Spinal cord (tissue), 10 donors: ENCODE measurements at places on chromosomes 11 and 22.

DNA sequence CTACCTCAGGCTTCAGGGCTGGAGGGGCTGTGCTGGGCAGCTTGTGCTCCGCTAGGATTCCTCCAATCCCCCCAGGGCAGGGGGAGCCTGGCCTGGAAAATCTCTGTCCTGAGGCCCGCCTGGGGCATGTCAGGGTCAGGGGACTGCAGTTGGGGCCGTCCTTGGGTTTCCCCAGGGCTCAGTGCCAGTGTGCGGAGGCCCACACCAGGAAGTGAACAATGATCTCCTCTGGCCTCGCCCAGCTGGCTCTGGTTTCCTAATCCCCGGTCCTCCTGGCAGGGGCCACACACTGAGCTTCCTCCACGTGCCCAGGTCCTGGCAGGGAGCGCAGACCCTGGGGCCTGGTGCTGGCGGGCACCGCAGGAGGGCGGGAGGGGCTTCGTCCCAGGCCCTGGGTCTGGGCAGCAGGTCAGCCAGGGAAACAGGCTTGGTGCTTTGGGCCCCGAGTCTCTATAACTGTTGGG lies 1.4 kb upstream of the MUC2 start:
- no peak for DNase-seq

- DNase-seq, result no peak
These were observed 3.1 kb downstream of the SAA2 start for GRCh38 chr11:18245396-18245795.

DNA sequence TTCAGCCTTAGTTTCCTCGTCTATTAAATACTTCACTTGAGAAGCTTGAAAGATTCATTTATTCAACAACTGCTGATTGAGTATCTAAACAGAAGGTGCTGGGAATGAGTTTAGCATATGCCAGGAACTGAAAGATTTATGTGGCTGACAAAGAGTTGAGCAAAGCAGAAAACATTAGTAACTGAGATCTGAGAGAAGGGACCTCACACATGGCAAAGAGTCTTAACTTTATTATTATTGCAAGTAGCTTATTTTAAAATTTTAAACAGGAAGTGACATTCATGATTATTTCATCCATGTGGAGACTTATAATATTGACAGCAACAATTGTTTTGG lies 133.6 kb downstream of the CASP12 start:
- no peak for DNase-seq

DNA sequence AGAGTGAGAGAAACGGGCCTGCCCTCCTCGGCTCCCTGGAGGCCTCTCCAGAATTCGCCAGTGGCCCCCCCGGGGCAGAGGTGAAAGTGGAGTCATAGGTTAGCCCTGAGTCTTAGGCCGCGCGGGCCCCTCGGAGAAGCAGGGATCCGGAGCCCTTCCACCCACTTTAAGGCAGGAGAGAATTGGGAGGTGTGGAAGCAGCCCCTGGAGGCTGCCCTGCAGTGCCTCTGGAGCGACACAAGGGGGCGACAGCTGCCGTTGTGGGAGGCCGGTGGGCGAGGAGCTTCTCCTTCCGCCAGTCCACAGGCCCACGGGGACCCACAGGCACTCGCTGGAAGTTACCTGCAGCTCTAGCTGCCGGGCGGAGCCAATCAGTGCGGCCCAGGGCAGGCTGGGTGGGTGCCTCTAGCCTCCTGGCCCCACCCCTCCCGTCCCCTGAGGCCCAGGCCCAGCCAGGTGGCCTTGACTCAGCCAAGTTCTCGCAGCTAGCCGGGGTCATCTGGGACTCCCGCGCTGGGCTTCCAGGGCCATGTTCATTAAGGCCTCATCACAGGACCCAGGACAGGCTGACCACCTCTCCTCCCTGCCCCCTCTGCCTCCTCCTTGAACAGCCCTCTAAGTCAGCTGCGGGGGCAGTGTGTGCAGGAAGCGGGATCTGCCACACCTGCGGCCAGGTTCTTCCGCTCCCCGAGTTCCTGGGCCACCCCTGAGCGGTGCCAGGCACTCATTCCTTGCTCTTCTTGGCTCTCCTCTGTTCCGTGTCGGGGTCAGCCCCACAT lies 5.0 kb downstream of the DGKZ start:
- no peak for DNase-seq

GRCh38 chr11:58927393-58928106 lies 11.7 kb upstream of the GLYATL1 start:
- DNase-seq, result peak; percentile 67
